ENCODE measurements at places on chromosomes 16 and 17.

- no peak for DNase-seq
Observed at GRCh38 chr17:72481572-72481971, 360.8 kb downstream of the SOX9 start.

- no peak for DNase-seq
Observed at GRCh38 chr17:49553676-49554335, 21.9 kb upstream of the NXPH3 start.

GRCh38 chr17:39239640-39240314 is 14.0 kb upstream of the STAC2 start:
- DNase-seq: no peak

DNA sequence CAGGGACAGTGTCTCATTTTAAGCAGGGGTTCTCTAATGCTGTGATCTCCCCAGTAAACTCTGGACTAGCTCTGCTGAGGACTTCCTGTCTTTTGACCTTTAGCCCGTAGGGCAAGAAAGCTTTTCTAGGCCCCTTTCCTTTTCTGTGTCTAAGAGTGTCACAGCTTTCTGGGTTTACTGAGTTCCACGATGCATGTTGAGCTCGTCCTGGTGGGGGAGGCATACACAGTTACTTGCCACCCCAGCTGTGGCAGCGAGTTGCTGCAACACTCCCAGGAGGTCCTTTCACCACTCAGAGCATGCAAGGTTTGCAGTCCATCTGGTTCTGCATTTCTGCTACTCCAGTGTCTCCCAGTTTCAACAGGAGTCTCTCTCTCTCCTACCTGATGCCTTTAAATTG is 23.7 kb downstream of the NOD2 start:
- no peak for DNase-seq

GRCh38 chr16:65071433-65072311 is 50.2 kb downstream of the CDH11 start:
- no peak for DNase-seq

DNA sequence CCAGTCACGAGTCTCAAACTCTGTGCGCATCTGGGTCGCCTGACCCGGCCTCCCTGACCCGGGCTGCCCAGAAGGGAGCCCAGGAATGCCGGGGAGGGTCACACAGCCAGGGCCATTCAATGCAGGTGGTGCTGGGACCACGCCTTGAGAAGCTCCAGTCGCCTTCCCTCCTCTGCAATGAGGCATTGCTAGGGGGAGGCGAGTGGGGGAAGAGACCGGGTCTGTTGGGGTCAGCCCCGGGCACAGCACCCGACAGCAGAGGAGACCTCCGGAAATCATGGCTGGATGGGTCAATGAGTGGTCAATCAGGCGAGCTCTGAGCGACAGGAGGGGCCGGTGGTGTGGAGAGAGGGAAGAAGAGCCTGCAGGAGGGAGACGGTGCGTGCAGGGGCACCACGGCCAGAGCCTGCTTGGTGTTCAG is 13.3 kb downstream of the JPH3 start:
- DNase-seq: no peak

GRCh38 chr16:27353853-27354252 is 40.1 kb downstream of the IL4R start:
- DNase-seq: no peak

- DNase-seq: no peak
Observed at GRCh38 chr17:266701-267667, 85.5 kb upstream of the DOC2B start.

DNA sequence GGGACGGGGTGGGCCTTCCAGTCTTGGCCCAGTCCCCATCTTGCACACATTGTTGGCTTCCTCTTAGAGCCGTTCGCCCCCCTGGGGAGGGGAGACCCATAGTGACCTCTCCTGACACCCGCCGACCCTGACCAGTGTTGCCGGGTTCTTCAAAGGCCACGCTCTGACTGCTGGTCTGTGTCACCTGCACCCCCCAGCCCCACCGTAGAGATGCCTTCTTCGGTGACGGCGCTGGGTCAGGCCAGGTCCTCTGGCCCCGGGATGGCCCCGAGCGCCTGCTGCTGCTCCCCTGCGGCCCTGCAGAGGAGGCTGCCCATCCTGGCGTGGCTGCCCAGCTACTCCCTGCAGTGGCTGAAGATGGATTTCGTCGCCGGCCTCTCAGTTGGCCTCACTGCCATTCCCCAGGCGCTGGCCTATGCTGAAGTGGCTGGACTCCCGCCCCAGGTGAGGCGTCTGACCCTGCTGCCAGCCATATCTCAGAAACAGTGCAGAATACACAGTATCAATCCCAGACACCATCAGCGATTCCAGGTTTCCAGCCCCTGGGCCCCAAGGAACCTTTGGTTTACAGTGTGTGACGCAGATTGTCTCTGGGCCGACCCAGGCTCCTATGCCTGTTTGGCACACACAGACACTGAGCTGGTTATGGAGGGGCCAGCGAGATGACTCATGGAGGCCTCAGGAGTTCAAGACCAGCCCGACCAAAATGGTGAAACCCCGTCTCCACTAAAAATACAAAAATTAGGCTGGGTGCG is 1.3 kb downstream of the SLC26A11 start:
- no peak for DNase-seq

- DNase-seq: no peak
Observed at GRCh38 chr16:641326-642188, at the start of gene MCRIP2. Gene MCRIP2 (plus strand): TSS chr16:641828. CDS start chr16:641992, 164 bp downstream.

DNA sequence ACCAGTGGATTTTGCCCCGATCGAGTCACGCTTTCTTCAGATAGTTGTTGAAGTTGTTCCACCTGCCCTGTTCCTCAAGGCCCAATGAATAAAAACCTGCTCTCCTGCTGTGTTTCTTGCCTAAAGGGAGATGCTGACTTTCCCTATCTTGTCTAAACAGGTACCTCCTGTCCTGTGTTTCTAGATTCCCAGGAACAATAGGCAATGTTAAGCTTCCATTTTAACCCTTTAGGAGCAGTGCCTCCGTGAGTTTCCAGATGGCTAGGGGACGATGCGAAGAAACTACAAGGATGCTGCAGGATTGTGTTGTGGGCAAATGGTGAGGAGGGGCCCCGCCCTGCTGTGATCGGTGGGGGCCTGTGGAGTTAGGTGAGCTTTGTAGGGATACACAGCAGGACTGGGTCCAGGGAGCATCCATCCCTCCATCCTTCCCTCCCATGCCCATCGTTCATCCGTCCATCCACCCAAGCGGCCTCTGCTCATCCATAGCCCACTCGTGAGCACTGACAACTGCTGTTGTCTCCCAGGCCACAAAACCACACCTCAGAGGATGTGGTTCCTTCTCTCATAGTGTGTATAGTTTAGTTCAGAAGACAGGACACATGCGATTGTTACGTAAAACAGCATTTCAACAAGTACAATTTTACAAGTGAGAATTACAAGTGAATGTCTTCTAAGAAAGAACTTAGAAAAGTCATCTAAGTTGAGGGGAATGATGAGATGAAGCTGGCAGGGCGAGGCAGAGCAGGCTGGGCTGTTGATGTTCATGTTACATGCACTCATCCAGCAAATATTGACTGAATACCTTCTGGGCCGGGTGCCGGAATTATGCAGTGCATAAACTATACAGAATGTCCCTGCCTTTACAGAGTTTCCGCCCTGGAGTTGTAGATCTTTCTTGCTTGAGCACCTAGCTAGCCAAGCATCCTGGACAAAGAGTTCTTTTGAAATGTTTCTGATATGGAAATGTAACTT is 5.2 kb downstream of the ARSG start:
- DNase-seq: no peak

- no peak for DNase-seq
Observed at GRCh38 chr16:11400076-11400475, 54.8 kb downstream of the RMI2 start.

GRCh38 chr17:75895370-75896155 is 1.2 kb downstream of the TRIM65 start:
- DNase-seq: no peak

DNA sequence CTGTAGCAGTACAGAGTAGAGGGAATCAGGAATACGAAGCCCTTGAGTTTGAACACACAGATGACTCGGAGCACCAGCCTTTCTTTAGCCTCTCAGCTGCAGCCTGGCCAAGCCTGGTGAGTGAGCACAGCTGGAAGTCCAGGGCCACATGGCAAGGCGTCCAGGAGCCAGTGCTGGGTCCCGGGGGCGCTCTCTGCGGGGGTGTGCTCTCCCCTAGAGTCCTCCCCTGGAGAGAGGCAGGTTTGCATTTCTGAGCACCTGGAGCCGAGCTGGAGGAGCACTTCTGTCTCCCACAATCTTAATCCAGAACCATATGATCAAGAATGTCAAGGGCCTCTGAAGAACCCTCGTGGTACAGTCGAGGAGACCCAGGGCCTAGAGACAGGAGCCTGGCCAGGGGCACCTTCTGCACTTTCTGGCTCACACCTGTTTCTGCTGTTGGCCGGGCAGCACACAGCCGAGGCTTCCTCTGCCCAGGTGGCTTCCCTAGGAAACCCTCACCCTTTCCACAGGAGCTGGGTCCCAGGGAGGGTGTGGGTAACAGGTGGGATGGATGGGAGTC is 78.3 kb downstream of the PLD6 start:
- DNase-seq: no peak

DNA sequence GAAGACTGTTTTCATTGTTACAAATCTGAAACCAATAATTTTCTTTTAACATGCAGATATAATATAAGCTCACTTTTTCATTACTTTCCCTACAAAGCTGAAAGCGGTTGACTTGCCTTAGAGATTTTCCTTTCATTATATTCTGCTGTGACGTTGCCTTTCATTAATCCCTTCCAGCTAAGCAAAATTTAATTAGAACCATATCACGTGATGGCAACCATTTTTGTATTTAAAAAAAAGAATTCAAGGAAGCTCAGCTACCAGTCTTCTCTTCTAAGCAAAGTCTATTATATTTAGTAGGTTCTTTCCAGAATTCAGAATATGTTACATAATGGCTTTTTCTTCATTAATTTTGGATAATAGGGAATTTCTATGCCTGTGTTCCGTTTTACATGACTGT is 186.5 kb downstream of the PRKCA start:
- DNase-seq: no peak

DNA sequence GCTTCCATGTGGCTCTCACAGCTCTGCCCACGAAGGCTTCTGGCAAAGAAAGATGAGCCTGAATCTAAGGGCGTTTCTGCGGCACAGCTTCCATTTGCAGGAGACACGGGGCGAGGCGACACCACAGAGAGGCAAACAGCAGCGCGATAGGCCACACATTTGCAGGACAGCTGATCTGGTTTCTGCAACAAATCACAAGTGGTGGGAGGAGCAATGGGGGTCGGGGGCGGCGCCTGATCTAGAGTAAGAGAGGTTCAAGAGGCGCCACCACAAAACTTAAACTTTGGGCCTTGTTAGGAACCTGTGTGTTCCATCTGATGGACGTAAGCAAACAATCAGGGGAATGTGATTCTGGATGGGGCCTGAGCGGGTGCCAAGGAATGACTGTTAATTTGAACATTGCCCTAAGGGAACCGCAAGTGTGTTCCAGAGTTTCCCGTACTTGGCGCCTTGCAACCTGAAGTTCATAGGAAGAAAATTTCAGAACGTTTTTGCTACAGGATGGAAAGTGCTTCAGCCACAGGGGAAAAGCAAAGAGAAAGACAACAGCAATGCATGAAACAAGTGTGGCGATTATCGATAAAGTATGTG is 18.9 kb upstream of the ENPP7 start:
- DNase-seq: no peak

DNA sequence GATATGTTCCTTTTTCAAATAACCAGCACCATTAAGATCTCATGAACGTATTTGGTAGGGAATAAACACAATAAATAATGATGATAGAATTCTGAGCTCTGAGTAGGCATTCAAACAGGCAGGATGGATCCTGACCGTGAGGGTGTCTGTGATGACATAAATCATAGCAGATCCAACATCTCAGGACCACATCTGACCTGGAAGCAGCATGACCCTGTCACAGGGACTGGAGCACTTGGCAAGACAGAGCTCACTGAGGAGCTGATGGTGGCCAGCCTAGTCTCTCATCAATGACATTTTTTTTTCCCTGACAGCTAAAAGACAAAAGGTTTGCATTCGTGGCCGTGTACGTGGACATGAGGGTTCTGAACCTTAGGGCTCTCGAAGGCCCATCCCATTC is 337.5 kb downstream of the NPIPA8 start:
- DNase-seq: no peak

DNA sequence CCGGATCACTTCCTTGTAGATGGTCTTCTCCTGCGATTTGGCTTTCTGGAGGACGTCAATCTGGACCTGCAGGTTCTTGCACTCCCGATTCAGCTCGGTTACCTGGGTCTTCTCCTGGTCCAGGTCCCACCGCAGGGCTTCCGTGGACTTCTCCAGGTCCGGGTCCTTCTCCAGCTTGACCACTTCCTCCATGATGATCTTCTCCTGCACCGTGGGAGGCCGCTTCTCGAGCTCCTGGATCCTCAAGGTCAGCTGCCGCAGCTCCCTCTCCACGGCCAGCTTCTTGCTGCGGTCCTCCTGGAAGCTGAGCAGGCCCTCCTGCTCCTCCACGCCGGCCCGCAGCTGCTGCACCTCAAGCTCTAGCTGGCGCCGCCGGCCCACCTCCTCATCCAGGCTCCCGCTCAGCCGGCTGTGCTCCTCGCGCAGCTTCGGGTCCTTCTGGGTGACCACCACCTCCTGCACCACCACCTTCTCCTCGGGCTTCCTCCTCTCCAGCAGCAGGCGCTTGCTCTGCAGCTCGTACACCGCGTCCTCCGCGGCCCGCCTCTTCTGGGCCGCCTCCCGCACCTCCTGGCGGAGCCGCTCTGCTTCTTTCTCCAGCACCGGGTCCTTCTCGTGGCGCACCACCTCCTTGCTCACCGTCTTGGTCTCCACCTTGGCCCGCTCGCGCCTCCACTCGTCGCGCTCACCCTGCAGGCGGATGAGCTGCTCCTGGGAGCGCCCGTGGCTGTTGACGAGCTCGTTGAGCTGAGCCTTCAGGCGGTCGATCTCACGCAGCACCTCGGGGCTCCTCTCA is 8.2 kb downstream of the CDK3 start:
- no peak for DNase-seq

- no peak for DNase-seq
Observed at GRCh38 chr17:50661795-50662391, 27.2 kb downstream of the ABCC3 start.

DNA sequence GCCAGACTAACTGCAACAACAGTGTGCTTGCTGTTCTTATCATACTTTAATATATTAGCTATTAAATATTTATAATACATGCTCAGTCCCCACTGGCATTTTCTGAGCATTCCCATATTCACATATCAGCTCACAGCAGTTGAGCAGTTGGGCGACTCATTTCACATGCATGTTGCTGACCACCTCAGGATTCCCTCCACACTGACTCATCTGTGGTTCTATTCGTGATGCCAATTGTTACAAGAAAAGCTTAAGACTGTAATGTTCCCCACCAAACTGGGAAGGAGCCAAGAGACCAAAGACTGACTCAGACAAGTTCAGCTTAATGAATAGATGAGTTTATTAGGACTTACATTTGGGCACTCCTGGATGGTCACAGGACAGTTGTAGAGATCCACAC is 100.3 kb upstream of the KIF2B start:
- no peak for DNase-seq

- DNase-seq: no peak
Observed at GRCh38 chr16:59328961-59329360, 594.8 kb upstream of the GOT2 start.

GRCh38 chr16:10868596-10869469 is 8.2 kb upstream of the CIITA start:
- no peak for DNase-seq

GRCh38 chr17:37743875-37744632 is 805 bp downstream of the HNF1B start:
- DNase-seq: no peak
